ENCODE measurements at places on chromosomes 16 and 17. TPM values are rescaled to one million over a fixed set of nuclear protein-coding genes. Genes with fewer than 3 reads are reported as not detected.

GRCh38 chr17:83064021-83064731 is 15.2 kb upstream of the METRNL start:
- peaks cover 3% of the 10 kb centered on the region for H3K27me3 ChIP-seq
- H3K36me3 ChIP-seq = no peaks in the 10 kb centered on the region
- H3K4me1 ChIP-seq = peaks cover 5% of the 10 kb centered on the region

DNA sequence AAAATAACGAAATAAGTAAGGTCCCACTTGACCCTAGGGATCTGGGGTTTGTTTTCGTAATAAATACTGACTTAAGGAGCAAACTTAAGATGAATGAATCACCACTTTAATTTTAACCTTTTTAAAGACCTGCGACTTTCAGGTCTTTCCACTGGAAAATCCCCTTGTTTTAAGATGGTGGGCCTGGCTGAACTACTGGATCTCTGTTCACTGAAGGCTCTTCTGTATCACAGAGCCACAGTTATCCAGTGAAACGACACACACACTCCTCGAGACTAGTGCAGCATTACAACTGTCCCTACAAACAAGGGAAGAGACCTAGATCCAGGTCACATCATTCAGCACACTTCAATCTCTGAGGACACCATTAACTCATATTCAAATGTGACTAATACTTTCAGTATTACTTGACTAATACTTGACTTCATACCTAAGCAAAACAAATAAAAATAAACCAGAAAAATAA is 299.0 kb downstream of the CEP112 start:
- H3K4me1 ChIP-seq = no peaks in the 10 kb centered on the region
- no peaks in the 10 kb centered on the region for H3K36me3 ChIP-seq
- H3K27me3 ChIP-seq = peaks cover 2% of the 10 kb centered on the region
- no peak overlapping the region for H3K27ac ChIP-seq
- DNase-seq = no peak

GRCh38 chr16:87551487-87551886 is 50.8 kb upstream of the JPH3 start:
- no peak for DNase-seq
- no peaks in the 10 kb centered on the region for H3K4me1 ChIP-seq
- peaks cover 2% of the 10 kb centered on the region for H3K27me3 ChIP-seq
- H3K4me3 ChIP-seq = no peak overlapping the region
- H3K27ac ChIP-seq = no peak overlapping the region

GRCh38 chr16:82748026-82748425 is 121.3 kb downstream of the CDH13 start:
- H3K27ac ChIP-seq = no peak overlapping the region
- peaks cover 4% of the 10 kb centered on the region for H3K4me1 ChIP-seq

DNA sequence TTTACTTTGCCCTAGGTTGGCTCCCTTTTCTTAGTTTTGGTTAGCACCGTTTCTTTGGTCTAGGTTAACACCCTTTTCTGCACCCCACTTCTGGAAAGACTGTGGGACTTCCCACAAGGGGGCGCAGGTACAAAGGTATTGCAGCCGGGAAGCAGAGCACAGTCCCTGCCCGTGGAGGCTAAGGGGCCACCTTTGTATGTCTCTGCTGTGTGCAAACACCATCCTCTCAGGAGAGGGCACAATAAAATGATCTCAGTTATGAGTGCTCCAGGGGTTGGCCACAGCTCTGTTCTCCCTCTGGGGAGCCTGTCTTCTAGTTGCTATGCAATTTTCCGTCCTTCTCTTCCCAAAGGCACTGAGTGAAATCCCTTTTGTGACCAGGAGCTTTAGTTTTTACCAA is 28.4 kb upstream of the TMC5 start:
- no peak overlapping the region for H3K4me3 ChIP-seq
- H3K27ac ChIP-seq = no peak overlapping the region
- no peaks in the 10 kb centered on the region for H3K36me3 ChIP-seq
- peak; percentile 87 for DNase-seq
- peaks cover 12% of the 10 kb centered on the region for H3K4me1 ChIP-seq

Gene KRTAP4-6
- not detected for total RNA-seq

DNA sequence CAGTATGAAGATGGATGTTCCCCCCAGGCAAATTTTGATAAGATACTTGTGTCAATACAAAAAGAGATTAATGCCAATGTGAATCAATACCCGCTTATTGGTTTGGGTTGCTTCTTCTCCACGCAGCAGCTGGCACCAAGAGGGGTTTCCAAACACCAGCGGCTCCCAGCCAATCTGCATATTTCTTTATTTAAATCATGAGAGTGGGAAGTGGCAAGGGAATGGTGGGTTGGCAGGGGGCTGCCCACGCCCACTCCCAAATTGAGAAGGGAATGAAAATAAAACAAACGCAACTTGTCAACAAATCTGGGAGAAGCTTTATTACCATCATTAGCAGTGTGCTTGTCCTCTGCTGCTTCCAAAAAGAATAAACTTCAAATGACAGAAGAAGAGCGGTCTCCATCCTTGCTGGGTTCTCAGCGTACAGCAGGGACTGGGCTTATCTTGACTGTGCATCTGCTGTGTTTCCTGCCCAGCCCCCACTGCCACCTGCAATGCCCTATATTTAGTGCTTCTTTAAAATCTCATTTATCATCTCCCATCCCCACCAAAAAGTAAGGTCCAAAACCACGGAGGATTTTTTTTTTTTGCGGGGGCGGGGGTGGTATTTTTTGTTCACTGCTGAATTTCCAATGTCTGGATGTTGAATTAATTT is 34.9 kb upstream of the C16orf78 start:
- no peaks in the 10 kb centered on the region for H3K36me3 ChIP-seq
- H3K27ac ChIP-seq = no peak overlapping the region
- no peaks in the 10 kb centered on the region for H3K27me3 ChIP-seq
- no peaks in the 10 kb centered on the region for H3K4me1 ChIP-seq

DNA sequence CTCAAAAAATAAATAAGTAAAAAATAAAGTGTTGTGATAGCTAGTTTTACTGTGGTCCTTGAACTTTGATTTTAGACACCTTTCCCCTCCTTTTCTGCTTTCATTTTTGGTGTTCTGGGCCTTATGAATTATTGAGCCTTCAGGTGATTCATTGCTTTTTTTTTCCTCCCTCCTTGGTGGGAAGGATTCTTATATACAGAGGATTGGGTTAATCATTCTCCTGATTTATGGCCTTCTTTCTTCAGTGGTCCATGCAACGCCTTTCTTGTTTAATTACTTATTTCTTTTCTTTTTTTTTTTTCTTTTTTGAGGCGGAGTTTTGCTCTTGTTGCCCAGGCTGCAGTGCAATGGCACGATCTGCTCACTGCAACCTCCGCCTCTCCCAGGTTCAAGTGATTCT is 8.0 kb upstream of the MYL4 start:
- H3K36me3 ChIP-seq = no peaks in the 10 kb centered on the region
- H3K4me3 ChIP-seq = no peak overlapping the region
- peaks cover 8% of the 10 kb centered on the region for H3K27me3 ChIP-seq

GRCh38 chr17:17360087-17360730 is 57.0 kb downstream of the NT5M start:
- H3K36me3 ChIP-seq = no peaks in the 10 kb centered on the region
- peaks cover 27% of the 10 kb centered on the region for H3K27me3 ChIP-seq
- H3K27ac ChIP-seq = no peak overlapping the region
- H3K4me1 ChIP-seq = no peaks in the 10 kb centered on the region

Gene CDR2
- total RNA-seq = 40.9 TPM

DNA sequence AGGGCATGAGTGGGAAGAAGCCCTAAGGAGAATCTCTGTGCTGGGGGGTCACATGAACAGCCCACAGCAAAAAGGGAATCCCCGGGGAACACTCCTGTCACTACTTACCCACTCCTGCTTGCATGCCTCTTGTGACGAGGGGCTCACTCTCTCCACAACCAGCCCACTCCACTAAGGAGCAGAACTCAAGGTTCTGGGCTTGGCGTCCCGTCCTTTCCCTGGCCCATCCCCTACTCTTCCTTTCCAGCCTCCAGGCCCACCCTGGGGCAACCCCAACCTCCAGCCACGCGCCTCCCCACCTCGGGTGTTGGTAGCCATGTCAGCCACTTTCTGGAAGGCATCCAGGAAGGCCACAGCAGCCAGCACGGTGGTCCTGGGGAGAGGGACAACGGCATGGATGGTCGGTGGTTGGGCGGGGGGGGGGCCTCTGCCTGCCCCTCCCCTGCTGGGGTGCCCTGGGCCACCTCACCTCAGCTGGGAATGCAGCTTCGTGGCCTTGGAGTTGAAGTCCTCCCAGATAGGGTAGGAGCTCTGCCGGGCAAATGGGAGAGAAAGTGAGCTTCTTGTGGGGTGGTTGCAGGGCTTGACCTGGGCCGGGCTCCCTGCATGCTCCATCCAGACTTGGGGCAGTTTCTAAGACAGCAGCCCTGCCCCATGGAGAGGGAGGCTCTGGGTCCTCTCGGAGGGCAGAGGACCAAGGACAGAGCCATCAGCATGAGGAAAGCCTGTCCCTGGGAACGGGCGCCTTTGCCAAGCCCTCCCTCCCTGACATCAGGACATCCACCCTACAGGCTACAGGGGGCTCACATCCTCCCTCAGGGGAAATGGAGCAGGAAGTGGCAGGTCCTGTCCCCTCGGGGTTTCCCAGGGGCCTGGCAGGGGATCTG is 5.1 kb downstream of the MTSS2 start:
- DNase-seq = no peak
- H3K27ac ChIP-seq = no peak overlapping the region
- no peak overlapping the region for H3K4me3 ChIP-seq
- peaks cover 18% of the 10 kb centered on the region for H3K27me3 ChIP-seq

GRCh38 chr17:17531156-17531555 is 35.0 kb upstream of the RASD1 start:
- no peak overlapping the region for H3K4me3 ChIP-seq
- H3K36me3 ChIP-seq = no peaks in the 10 kb centered on the region
- DNase-seq = no peak
- peaks cover 7% of the 10 kb centered on the region for H3K27me3 ChIP-seq

Gene KRTAP4-9
- total RNA-seq = not detected

DNA sequence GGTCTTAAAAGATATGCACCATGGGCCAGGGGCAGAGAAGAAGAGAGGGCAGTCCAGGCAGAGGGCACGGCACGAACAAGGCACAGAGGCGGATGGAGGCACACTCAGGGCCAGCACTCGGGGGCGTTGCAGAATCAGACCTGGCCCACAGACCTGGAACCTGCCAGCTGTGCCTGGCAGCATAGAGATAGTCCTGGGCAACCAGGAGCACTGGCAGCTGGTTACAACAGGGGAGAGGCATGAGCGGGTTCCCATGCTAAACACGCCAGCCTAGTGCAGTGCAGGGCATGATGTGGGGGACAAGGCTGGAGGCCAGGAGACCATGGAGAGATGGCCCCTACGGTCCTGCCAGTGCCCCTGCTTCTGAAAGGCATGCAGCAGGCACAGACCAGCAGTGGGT is 56.9 kb upstream of the RBFOX3 start:
- no peaks in the 10 kb centered on the region for H3K4me1 ChIP-seq
- H3K36me3 ChIP-seq = no peaks in the 10 kb centered on the region
- H3K4me3 ChIP-seq = no peak overlapping the region
- peaks cover 11% of the 10 kb centered on the region for H3K27me3 ChIP-seq
- no peak for DNase-seq

DNA sequence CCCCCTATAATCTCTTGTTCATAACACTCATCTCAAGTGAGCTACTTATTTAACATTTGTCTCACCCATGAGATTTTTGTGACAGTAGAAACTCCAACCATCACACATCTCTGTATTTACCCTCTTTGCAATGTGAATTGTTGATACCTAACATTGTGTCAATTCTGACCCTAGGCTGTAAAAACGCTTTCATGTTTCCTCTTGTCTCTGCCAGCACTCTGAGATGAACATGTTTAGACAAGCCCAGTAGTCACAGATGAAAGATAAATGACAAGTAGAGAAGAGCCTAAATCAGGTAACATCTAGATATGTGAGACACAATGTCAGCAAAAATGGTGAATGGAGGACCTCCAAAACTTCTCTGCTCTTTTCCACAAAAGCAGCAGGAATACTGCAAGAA is 1254.5 kb upstream of the GOT2 start:
- no peak overlapping the region for H3K4me3 ChIP-seq
- H3K36me3 ChIP-seq = no peaks in the 10 kb centered on the region
- DNase-seq = no peak
- H3K27ac ChIP-seq = no peak overlapping the region
- no peaks in the 10 kb centered on the region for H3K4me1 ChIP-seq
- no peaks in the 10 kb centered on the region for H3K27me3 ChIP-seq

DNA sequence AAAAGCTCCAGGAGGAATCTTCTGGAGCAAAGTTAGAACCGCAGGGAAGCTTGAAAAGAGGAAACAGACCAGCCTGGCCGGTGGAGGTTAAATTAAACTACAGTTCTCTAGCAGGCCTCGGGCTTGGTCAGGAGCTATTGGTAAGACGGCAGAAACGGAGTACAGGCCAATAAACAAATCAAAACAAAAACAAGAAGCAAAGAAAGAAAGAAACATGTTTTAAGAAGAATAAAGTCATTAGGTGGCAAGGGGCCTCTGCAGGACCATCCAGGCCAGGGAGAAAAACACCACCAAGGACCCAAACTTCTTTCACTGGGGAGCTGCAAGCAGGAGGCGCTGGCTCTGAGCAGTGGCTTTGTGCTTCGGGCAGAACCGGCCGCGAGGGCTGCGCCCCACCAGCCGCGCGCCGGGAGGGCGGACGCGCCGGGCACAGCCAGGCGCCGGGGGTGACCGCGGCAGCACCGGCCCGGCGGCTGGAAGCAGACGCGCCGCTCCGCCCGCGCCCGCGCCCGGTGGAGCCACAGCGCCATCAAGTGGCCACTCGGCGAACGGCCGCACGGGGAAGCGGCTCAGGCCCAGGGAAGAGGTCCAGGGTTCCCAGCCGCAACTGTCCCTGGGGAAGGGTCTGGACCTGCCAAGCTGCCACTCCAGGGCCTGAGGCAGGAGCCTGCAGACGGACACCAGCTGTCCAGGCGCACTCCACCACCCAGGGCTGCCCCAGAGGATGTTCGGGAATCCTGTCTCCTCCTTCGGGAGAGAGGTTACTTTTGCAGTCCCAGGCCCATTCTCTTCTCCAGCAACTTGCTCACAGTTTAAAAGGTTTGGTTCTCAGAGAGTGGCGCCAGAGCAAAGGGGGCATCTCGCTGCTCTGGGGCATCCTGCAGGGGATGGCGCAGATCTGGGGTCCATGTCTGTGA is 419.4 kb downstream of the SOX9 start:
- DNase-seq = peak; percentile 91
- H3K4me1 ChIP-seq = no peaks in the 10 kb centered on the region
- H3K36me3 ChIP-seq = no peaks in the 10 kb centered on the region
- H3K4me3 ChIP-seq = no peak overlapping the region

Gene MLLT6
- total RNA-seq = 243 TPM

DNA sequence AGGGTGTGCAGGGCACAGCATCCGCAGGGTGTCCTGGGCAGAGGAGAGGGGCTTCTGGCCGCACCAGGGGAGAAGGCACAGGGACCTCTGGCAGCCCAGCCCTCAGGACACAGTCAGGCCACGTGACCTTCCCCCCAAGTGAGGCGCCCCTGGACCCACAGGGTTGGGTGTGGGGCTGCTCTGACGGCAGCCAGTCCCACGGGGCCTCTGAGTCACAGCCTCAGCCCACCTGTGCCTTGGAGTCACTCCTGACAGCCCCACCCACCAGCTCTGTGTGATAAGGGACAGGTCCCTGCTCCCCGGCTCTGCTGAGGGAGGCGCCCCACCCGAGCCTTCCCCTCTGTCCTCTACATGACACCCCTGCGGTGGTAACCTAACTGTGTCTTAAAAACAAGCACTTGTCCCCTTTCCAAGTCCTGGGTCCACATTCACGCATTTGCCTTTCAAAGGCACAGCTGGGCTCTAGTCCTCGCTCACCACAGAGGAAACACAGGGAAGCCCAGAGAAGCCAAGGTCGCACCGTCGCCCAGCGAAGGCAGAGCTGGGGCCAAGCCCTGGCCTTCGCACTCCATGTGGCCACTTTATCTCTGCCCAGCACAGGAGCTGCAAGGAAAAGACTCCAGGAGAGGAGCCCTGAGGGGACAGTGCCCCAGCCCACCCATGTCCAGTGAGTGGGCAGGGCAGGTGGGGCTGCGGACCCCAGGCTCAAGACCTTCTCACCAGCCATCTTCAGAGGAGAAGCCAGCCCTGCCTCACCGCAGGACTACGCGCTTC is 5.1 kb upstream of the NPTX1 start:
- H3K36me3 ChIP-seq = no peaks in the 10 kb centered on the region
- no peak for DNase-seq
- H3K27me3 ChIP-seq = peaks cover 55% of the 10 kb centered on the region
- H3K4me1 ChIP-seq = peaks cover 3% of the 10 kb centered on the region
- H3K27ac ChIP-seq = no peak overlapping the region

Measured in activated CD4-positive, alpha-beta T cell treated with anti-CD3 and anti-CD28 coated beads, Interleukin-2, amount 10 ng/mL, durations not matched to agents 24 days and 14 days (primary cell).